Activated CD8-positive, alpha-beta memory T cell treated with anti-CD3 and anti-CD28 coated beads for 4 hours (primary cell): ENCODE measurements at places on chromosomes 3 and 15.

GRCh38 chr3:24367664-24368264 is 126.9 kb downstream of the THRB start:
- no peak for DNase-seq

GRCh38 chr15:38748710-38749109 is 184.1 kb upstream of the RASGRP1 start:
- no peak for DNase-seq

- no peak for DNase-seq
Observed at GRCh38 chr3:52172262-52172757, 18.1 kb upstream of the POC1A start.

DNA sequence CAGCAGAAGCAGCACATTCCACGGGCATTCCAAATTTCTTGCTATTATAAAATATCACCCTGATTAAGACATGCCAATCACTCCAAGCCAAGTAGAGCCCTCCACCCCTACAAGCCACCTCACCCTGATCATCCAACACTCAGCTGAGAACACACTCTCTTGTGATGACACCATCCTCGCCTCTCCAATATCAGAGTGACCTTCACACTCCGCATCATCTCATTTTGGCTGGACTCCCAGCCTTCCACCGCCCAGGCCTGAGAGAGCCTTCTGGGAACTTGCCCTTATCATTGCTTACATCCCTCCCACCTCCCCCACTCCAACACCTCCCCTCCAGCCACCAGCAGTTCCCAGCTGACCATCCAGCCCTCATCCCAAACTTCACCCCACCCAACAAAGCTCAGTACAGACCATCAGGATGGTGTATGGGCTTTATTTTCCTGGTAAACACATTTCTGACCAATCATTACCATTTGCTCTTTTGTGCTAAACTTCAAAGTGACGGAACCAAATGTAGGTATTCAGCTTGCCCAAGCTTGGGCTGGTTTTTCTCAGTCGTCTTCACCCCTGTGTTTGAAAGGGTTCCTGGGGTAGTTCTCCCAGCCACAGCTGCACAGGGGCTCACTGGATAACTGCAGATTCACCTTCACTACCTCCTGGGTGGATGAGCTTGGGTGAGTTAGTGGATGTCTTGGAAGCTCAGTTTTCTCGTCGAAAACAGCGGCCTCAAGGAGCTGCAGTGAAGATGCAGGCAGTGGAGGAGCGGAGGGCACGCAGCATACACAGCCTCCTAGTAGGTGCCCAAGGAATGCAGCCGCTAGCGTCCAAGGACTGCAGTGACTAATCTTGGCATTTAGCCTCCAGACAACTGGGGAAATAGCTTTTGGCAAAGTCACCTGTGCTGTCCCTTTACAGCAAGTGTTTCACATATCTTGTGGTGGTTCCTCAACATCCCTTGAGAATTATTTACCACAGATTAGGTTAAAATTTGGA is 115.1 kb downstream of the LIPC start:
- no peak for DNase-seq

DNA sequence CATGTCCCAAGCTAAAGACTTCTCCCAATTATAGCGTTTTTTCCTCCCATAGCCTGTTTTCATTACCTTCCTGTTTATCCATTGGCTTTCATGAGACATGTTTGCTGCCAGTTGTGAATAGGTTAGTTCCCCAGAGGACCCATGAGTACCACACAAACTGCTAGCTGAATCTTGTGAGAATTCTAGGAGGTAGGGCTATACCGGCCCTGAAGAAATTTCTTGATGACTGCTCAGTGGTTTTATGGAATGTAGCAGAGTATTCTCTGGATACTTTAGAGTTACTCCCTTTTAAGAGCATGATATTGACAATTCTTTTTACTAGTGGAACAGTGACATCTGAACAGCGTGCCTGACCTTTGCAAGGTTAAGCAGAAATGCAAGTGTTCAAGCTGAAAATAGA is 210.4 kb downstream of the MCTP2 start:
- DNase-seq: no peak

- peak; percentile 81 for DNase-seq
Observed at GRCh38 chr3:56801662-56802377, at the start of gene ARHGEF3. Gene ARHGEF3, minus strand, starts transcription at chr3:56801949. Its CDS starts 151 bp downstream, at chr3:56801798.

- no peak for DNase-seq
Observed at GRCh38 chr15:47616876-47617275, 100.4 kb upstream of the SEMA6D start.

- DNase-seq: no peak
Observed at GRCh38 chr3:159887911-159888310, 100.7 kb upstream of the IL12A start.

DNA sequence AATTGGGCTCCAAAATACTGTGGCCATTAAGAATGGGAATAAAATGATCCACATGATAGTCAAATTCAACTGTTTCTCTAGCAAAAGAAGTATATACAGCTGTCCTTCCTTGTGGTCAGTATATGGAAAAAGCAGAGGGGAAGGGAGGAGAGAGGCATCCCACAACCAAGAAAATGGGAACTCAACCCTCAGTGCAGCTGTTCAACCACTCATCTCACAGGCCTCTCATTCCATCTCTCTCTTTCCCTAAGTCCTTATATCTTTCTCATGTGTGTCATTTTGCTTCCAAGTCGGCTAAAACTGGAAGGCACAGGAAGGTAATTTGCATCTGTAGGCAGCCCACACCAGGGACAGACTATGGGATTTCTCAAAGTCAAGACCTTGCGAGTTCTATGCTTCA is 27.5 kb downstream of the AVEN start:
- no peak for DNase-seq

- no peak for DNase-seq
Observed at GRCh38 chr3:100875239-100875638, 118.0 kb downstream of the ABI3BP start.

GRCh38 chr3:71778353-71778752 is 6.6 kb downstream of the PROK2 start:
- DNase-seq: no peak

DNA sequence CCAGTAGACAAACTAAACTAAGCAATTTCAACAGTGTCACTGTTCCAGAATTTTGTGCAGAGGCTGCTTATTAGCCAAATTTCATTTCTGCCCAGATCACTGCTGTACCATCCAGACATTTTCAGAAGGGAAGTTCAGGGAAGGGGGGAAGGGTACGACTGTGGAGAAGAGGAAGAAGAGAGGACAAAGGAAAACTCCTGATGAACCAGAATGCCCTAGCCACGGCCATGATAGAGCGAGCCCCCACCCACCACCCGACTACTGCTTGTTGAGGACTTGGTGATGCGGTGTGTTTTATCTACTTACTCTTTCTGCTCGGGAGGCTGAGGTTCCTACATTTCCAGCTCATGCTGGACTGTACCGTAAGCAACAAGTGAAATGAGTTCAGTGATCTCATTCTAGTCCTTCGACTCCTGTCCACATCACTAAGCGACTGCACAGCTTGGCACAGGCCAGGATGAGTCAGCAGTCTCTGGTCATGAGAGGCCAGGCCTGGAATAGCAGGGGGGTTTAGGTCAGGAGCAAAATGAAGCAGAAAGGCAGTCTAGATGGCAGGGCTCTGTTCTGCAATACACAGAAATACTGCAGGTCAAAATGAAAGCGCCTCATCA is 330.8 kb downstream of the TIGIT start:
- DNase-seq: no peak

DNA sequence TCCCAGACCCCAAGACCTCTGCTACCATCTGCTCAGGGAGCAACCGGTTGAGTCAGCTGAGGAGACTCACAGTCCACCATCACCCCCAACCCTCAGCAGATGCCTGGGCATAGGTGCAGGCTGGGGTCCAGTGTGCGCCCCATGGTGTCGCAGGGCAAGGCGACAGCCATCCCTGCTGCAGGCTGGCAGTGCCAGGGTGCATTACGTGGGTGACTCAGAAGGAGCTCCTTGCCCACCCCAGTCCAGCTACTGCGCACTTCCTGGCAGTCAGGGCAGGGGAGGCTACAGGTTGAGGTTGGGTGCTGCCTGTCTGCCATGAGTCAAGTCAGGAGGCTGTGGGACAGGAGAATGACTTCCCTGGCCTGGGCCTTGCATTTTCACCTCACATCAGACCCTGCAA is 33.5 kb downstream of the RASGRF1 start:
- no peak for DNase-seq

DNA sequence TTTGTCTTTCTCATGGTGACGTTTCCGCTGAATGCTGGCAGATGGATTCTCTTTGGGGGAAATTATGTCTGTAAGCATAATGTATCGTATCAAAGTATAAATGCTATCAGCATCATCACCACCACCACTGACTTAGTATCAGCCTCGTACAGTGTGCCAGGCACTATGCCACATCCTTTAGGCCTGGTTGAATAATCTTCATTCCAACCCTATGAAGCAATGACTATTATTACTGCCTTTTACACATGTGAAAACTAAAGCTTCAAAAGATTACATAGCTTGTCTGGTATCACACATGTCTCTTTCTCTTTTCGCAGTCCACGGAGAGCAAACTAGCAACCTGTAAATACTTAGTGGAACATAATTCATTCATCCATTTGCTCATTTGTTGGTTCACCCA is 166.7 kb upstream of the PRICKLE2 start:
- no peak for DNase-seq
